ENCODE measurements at places on chromosomes 3 and 15.

DNA sequence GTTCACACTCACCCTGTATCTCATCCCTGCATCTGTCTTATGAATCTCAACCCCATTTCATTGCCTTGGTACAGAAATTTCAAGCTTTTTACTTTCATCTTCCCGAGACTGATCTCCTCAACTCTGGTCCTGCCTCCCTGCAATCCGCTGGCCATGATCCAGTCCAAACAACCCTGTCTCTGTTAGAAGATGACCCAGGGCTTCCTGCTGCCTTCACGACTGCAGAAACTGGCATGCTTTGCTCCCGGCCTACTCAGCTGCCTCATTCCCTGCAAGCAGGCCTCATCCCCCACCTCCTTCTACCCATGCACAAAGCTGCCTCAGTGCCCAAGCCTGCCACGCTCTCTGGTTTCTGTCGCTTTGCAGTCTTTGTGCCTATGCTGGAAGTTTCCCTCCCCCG, 12.4 kb downstream of the HES1 start:
- DNase-seq: no peak

DNA sequence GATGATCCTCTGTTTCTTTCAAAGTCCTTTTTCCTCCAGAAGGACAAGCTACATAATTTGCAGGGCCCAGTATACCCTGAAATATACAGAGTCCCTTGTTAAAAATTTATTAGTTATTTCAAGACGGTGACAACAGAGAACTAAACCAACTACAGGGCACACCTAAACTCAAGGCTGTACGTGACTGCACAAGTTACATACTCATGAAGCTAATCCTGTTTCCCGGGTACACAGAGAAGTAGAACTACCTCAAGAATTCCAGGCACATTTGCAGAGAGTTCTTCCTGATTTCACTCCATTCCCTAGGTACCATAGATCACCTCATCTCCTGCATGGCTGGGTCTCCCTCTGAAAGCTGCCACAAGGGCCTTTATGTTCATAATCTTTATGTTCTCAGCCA, 279.4 kb upstream of the ARL6 start:
- no peak for DNase-seq

DNA sequence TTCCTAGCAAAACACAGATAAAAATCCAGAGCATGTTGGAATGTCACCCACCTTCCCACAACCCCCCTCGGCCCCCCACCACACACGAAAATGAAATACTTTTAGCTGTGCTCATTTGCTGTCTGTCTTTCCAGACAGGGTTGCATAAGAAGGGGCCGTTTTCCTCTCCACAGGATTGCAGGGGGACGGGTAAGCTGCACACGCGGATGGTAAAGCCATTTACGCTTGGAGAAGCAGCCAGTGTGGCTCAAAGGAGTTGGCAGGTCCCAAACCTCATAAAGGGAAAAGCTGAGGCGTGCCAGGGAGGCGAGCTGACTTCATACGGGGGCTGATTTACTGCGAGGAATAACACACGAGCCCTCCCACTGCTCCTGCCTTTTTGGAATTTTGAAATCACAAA, 47.4 kb upstream of the ITGA11 start:
- no peak for DNase-seq

GRCh38 chr15:57421551-57421950, 45.2 kb downstream of the CGNL1 start:
- no peak for DNase-seq

GRCh38 chr15:52422001-52422400, 106.7 kb downstream of the MYO5A start:
- DNase-seq: no peak

DNA sequence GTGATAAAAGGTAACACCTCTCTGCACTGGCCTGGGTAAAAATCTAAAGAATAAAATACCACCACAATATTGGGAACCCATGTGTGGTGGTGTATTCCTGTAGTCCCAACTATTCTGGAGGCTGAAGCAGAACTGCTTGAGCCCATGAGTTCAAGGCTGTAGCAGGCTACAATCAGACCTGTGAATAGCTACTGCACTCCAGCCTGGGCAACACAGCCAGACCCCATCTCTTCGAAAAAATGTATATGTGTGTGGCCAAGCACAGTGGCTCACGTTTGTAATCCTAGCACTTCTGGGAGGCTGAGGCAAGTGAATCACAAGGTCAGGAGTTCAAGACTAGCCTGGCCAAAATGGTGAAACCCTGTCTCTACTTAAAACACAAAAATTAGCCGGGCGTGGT, 1.8 kb upstream of the RPL14 start:
- no peak for DNase-seq

DNA sequence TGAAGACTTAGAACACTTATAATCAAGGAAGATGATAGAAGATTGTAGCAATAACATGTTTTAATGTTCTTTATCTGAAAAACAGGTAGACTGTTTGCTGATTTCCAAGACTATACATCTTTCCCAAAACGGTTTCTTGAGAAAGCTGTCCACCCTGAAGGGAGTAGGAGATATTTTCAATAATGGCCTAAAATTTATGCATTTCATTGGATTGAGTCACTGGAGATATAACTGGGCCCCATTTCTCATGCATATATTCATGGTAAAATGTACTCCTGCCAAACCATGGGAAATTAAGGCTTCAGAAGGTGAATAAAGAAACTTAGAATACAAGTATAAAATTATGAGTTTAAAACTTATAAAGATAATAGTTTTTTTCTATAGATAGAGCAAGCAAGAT, 143.9 kb downstream of the LSAMP start:
- no peak for DNase-seq

DNA sequence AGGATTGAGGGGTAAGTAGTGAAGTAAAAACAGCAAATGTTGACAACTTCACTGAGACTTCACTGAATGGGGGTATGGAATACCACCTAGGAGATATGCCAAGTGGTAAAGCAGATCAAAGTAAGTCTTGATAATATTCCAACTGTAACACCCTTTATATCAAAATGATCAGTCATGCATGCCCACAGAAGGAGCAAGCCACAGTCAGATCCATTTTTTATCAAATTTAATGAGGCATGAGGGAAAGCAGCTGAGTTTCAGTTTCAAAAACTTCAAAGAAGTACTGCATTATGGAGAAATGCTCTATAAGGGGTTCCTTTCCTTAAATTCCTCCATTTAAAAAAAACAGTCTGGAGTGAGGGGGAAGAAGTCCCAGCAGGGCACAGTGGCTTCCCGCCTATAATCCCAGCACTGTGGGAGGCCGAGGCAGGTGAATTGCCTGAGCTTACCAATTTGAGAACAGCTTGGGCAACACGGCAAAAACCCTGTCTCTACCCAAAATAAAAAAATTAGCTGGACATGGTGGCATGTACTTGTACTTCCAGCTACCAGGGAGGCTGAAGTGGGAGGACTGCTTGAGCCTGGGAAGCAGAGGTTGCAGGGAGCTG, 56.9 kb downstream of the TJP1 start:
- no peak for DNase-seq
